ENCODE measurements at places on chromosomes 2 and 18.

DNA sequence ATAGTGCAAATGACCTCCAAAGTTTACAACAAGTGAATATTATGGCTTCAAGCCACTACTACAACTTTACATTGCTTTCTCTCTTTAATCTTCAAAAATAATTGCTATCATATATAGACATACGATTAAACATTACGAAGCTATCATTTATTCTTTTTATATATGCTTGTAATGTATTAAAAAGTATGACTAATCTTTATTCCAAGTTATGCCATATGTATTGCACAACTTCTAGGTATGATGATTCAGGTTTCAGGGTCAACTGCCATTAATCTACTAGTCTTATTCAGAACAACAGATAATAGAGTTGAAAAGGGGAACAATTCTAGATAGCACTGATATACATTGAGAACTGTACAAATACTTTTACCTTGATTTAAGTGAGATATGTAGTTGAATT is 506.2 kb upstream of the TMEFF2 start:
- H3K4me1 ChIP-seq = no peaks in the 10 kb centered on the region
- H3K4me3 ChIP-seq = no peak overlapping the region
- H3K36me3 ChIP-seq = no peaks in the 10 kb centered on the region
- DNase-seq = no peak

DNA sequence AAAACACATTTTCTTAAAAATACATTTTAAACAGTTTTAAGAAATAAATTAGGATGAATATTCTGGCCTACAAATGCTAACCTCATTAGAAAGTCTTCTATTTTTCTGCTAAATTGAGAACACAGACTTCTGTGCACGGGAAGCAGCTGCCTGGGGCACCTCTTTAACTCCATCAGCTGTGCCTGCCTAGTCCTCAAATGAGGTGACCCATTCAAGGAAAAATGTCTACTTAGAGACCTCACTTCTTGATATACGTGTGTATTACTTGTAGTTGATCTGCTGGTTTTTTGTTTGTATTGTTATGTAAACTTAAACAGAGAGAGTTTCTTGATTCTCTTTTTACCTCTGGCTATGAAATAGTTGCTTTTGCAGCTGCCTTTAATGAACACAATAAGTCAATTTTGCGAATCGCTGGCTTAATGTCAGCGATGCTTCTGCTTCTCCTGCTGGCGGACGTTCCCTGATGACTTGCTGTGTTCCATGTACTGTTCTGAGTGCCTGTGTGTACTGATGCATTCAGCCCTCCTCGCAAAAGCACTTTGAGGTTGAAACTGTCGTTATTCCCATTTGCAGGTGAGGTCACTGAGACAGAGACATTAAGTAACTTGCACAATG is 88.7 kb upstream of the TXNDC2 start:
- H3K36me3 ChIP-seq = no peaks in the 10 kb centered on the region
- no peak overlapping the region for H3K4me3 ChIP-seq
- peaks cover 12% of the 10 kb centered on the region for H3K4me1 ChIP-seq
- H3K27me3 ChIP-seq = no peaks in the 10 kb centered on the region
- H3K27ac ChIP-seq = peak overlapping the region; percentile 58

DNA sequence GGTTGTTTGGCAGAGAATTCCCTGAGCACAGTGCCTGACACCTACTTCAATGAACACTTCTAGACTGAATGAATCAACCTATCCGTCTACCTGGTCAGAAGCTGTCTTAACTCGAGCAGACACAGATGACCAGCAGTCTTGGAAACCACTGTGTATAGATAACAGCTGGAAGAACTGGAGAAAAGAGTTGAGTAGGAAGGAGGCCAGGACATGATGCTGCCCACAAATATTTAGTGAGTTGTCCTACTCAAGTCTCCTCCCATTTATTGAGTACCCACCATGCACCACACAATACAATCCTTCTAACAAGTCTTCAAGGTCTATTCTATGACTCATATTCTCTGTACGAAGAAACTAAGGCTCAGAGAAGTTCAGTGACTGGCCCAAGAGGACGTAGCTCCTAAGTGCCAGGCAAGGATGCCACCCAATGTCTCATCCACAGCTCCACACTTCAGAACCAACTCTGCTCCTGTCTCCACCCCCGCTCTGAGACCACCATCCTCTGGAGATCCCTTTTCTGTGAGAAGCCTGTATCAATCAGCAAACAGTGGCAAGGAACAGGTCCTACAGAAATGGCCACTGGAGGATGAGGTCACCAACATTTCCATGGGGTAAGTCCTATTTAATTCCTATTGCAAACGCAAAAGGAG is 62.2 kb downstream of the GALNT14 start:
- H3K36me3 ChIP-seq = no peaks in the 10 kb centered on the region
- DNase-seq = peak; percentile 54
- no peaks in the 10 kb centered on the region for H3K4me1 ChIP-seq
- H3K27ac ChIP-seq = no peak overlapping the region
- H3K27me3 ChIP-seq = no peaks in the 10 kb centered on the region

GRCh38 chr2:45260946-45261345 is 251.7 kb upstream of the SIX2 start:
- no peaks in the 10 kb centered on the region for H3K4me1 ChIP-seq
- no peaks in the 10 kb centered on the region for H3K36me3 ChIP-seq
- no peak overlapping the region for H3K27ac ChIP-seq

DNA sequence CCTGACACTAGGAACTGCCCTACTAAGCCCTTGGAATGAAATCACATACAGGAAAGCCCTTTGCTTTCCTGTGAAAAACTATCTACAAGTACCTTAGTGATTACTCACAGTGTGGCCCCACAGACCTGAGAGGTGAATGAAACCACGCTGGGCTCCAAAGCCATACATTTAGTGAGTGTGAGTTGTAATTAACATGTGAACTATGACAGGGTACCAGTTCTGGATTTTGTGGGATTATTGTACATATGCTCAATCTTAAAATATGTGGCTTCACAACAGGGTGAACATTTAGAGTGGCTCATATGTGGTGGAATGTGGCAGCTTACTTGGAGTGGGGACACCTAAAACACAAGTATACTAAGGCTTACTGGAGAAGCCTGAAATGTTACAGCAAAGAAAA is 12.3 kb downstream of the KCTD1 start:
- no peak overlapping the region for H3K27ac ChIP-seq
- DNase-seq = no peak
- no peak overlapping the region for H3K4me3 ChIP-seq

DNA sequence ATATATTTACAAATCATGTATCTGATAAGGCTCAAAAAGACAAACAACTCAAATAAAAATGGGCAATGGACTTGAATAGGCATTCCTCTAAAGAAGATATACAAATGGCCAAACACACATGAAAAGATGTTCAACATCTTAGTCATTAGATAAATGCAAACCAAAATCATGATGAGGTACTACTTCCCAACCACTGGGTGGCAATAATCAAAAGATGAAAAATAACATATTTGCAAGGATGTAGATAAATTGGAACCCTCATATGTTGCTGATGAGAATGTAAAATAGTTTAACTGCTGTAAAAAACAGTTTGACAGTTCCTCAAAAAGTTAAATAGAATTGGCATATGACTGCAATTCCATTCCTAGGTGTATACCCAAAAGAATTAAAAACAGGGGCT is 132.3 kb downstream of the TTC32 start:
- H3K27me3 ChIP-seq = no peaks in the 10 kb centered on the region
- H3K27ac ChIP-seq = no peak overlapping the region
- no peaks in the 10 kb centered on the region for H3K4me1 ChIP-seq
- no peaks in the 10 kb centered on the region for H3K36me3 ChIP-seq

- no peaks in the 10 kb centered on the region for H3K36me3 ChIP-seq
- H3K4me1 ChIP-seq = no peaks in the 10 kb centered on the region
- no peak overlapping the region for H3K27ac ChIP-seq
- H3K27me3 ChIP-seq = no peaks in the 10 kb centered on the region
- H3K4me3 ChIP-seq = no peak overlapping the region
Measured at GRCh38 chr2:238027591-238028415, 33.0 kb upstream of the SCLY start.

DNA sequence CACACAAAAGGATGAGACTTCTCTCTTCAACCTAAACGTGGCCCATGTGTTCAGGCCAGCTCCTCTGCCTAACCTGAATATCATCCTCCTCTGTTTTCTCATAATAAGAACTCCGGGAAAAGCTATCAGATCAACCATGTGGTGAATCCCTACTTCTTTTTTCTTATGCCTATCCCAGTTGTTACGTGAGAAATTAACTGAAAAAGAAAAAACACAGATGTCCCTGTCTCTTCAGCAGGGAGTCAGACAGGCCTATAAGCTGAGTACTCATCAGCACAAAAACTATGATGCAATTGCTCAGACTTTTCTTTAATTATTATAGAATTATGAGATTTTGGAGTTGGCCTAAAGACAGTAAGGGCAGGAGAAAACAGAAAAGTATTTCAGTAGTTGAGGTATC is 613.0 kb upstream of the FSHR start:
- no peak overlapping the region for H3K27ac ChIP-seq
- no peaks in the 10 kb centered on the region for H3K4me1 ChIP-seq
- no peak for DNase-seq
- no peak overlapping the region for H3K4me3 ChIP-seq
- no peaks in the 10 kb centered on the region for H3K27me3 ChIP-seq

DNA sequence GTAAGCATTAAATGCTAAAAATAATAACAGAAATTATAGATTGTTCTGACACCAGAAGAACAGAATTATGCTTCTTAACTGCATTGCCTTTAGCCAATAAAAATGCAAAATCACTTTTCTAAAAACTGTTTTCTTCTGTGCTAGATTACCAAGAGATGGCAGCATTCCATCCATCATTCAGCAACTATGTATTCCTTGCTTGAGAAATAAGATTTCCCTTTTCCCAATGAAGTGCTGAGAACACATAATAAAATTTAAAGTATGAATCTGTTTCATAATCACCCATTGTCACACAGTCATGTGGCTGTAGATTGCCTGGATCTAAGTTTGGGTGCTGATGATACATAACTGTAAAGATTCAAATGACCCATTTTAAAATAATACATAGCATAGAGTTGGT is 504.2 kb downstream of the TDRD15 start:
- no peak overlapping the region for H3K27ac ChIP-seq
- no peak overlapping the region for H3K4me3 ChIP-seq
- no peaks in the 10 kb centered on the region for H3K36me3 ChIP-seq
- H3K27me3 ChIP-seq = no peaks in the 10 kb centered on the region
- H3K4me1 ChIP-seq = no peaks in the 10 kb centered on the region

- no peaks in the 10 kb centered on the region for H3K36me3 ChIP-seq
- H3K27ac ChIP-seq = peak overlapping the region; percentile 14
- peak overlapping the region; percentile 11 for H3K4me3 ChIP-seq
Measured at GRCh38 chr2:234492717-234493485, 4.0 kb downstream of the ARL4C start.

- no peaks in the 10 kb centered on the region for H3K27me3 ChIP-seq
- no peak overlapping the region for H3K27ac ChIP-seq
- H3K36me3 ChIP-seq = no peaks in the 10 kb centered on the region
Measured at GRCh38 chr2:222878301-222878876, 17.6 kb downstream of the ACSL3 start.

All from vagina (tissue), 2 donors.